ENCODE measurements at places on chromosomes 11 and 22.

DNA sequence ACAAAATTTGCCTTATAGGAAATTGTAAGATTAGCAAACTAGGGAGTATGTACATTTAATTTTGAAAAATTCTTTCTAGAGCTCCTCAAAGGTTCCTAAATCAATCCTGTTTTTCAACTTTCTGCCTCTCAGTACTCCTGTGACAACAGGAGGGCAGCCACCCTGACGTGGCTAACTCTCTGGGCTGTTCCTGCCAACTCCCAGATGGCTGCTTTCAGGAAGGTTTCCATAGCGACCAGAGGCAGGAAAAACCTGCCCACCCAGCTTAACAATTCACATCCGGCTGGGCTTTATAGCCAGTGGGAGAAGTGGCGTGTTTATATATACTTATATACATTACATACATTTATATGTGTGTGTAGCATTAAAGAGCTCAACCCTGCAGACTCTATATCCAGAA, 26.5 kb downstream of the SGSM3 start:
- DNase-seq = peak; percentile 33

DNA sequence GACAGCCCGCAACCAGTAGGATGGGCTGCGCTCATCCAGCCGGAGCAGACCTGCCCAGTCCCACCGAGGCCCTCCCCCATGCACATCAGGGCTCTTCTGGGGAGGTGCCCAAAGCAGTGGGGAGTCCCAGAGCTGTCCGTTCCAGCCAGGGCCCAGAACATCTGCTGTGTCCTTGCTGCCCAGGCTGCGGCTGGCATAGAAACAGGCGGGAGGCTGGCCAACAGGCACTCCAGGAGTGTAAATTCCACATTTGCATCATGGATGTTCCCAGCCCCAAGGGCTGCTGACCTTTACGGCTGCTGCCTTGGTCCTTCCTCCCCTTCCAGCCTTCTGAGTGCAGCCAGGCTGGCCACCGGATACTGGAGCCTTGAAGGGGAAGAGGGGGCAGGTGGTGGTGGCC, 30.0 kb upstream of the SYT7 start:
- DNase-seq = no peak

DNA sequence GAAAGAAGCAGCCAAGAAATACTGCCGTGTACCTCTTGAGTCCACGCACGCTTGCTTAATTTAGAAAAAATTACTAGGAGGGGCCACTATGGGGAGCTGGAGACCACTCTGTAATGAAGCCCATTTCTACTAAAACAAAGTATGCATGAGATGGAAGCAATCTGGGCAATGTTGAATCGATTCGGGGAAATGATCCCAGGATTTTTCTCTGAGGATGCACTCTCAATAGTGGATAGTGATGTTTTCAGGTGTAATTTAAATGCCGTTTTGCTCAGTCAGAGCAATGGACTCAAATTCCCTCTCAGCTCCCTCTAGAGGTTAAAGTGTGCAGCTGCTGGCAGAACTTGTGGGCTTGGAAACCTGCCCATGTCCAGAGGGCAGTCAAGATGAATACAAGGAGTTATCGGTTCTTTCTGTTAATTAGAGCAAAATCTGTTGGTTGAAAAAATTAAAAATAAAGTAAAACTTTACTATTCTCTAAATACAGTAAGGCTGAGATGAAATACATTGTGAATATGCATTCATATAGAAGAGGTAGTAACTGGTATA, 64.1 kb downstream of the ME3 start:
- peak; percentile 88 for DNase-seq

DNA sequence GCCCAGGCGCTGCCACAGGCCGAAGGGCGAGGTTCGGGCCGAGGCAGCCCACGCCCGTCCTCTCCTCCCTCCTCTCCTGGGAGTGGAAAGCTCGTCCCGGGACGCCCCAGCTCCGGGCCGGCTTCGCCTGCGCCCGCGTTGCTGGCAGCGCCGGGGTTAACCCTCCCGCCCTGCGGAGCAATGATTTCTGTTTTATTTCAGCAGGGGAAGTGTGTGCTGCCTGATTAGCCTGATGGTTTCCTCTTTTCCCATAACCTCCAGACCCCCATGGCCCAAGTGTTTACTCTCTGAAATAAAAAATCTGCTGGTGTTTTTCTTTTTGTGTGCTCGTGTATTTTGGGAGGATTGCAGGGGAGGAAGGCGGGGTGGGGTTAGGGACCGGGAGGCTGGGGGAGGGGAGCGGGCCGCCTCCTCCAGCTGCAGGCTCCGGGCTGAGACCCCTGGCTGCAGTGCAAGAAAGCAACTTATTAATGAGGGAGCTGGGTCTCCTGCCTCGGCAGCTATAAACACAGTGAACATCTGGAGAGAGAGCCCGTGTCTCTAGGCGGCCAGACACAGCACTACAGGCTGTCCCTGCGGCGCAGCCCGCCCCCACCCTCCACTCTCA, 38.6 kb downstream of the ETS1 start:
- DNase-seq = peak; percentile 93

GRCh38 chr22:19760951-19761724, 560 bp downstream of the TBX1 start:
- no peak for DNase-seq

- no peak for DNase-seq
Observed at GRCh38 chr11:18022419-18022818, 9.6 kb upstream of the SERGEF start.

DNA sequence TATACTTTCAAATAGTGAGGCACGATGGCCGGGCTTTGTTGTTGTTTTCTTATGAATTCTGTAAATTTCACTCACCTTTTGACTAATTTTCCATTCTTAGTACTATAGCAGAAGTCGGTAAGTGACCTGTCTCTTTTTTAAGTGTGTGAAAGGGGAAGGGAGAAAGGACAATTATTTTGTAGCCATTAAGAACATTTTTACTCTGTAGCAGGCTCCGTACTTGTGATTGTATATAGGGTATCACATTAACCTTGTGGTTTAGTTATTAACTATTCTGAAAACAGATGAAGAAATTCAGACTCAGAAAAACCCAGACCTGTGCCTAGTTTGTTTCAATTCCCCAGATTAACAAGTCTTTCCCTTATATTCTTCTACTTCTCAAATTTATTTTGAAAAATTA, 78.7 kb downstream of the CASP12 start:
- DNase-seq = no peak

- no peak for DNase-seq
Observed at GRCh38 chr22:46246178-46246577, 3.9 kb downstream of the CDPF1 start.

DNA sequence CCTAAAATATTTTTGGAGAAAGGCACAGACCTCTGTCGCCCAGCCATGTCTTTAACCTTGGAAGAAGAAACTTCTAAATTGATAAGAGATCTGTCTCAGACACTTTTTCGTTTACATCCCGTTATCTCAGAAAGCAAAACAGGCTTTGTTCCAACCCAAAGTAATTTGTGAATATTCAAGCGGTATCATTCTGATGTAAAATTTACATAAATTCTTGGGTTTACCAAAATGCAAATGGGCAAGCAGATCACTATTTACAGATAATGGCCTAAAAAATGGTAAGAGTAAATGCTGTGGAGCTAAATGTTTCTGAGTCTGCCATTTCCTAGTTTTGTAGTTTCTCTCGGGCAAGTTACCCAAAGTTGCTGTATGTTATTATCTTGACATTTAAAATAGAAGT, 101.9 kb upstream of the VPREB1 start:
- DNase-seq = no peak

DNA sequence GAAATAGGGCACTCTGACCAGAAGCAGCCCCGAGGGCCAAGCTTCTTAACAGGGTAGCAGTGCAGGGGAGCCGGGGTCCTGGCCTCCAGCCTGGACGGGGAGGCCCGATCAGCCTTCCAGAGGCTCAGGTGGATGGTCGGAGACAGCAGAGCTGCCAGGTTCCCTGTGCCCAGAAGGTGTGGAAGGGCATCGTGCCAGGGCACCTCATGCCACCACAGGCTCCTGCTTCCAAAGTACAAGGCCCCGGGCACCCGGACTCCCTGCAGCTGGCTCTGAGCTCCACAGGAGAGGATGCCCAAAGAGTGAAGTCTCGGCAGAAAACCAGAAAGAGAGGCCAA, 14.3 kb downstream of the EHD1 start:
- DNase-seq = no peak
